Left lung (tissue), 14 donors: ENCODE measurements at places on chromosomes 6 and 20. TPM values are rescaled to one million over a fixed set of nuclear protein-coding genes. Genes with fewer than 3 reads are reported as not detected.

DNA sequence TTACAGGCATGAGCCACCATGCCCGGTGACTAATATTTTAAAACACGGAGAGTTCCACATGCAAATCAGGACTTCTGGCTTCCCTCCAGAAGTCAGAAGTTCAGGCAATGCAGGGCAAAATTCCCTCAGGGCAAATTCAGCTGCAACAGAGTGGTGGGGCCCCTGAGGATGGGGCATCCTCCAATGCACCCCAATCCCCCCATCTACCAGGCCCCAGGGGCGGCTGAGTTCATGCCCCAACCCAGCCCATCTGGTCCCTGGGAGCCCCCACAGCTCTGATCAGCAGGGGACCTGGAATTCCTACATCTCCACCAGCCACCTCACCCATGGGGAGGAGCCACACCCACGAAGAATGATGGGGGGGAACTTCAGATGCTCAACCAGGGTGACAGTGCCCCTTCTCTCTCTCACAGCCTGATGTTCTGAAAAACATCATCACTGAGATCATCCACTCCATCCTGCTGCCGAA lies 22.6 kb downstream of the BPIFB1 start:
- no peak for DNase-seq

TMEM244 gene
- polyA plus RNA-seq, result not detected

DNA sequence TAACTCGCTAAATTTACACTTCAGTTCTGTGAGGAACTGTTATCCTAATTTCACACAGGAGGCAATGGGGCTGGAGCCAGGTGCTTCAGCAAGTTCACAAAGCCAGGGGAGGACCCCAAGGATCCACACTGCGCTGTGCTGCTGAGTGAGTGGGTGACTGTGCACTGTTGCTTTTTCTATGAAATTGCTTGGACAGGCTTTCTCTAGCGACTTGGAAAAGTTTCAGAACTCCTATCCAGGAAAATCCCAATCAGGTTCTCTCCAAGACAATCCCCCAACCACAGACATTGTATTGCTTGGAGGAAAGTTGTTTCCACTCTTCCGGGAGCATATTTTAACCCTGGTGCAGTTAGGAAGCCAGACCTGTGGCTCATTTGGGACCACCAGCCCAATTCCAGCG lies 175.9 kb upstream of the CST7 start:
- DNase-seq, result no peak

- DNase-seq, result no peak
Measured at GRCh38 chr20:4324611-4325243, 309.4 kb upstream of the RNF24 start.

GRCh38 chr6:64280569-64280968 lies 645.0 kb downstream of the PHF3 start:
- no peak for DNase-seq

GRCh38 chr6:147837540-147837939 lies 329.1 kb downstream of the SAMD5 start:
- DNase-seq, result no peak
